ENCODE measurements at places on chromosomes 13 and 19.

DNA sequence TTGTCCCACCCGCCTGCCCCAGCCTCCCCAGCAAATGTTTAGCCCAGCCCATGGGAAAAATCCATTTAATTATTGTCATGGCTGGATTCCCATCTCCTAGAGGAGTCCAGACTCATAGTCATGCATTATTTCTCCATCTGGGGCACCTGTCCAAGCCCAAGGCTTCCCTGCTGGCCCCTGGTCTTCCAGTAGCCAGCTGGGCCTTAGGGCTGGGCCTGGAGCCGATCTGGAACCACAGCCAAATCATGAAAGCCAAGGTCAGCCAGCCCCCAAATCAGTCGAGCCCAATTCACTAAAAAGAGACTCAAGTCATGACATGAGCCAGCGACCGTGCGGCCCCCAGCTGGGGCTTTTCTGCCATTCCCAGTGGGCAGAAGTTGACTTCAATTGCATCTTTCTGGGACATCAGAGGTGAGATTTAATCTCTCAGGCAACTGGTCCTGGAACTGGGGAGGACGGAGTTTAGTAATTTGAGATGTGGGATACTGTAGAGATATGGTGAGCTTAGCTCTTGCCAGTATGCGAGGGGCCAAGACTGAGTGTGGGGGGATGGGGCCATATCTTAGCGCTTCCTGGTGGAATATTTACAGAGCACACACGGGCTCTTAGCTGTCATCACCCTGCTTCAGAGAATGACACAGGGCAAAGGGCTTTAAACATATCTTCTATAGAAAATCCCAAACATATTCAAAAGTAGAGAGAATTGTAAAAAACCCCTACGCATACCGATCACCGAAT is 9.4 kb upstream of the PGLYRP2 start:
- no peak for DNase-seq

DNA sequence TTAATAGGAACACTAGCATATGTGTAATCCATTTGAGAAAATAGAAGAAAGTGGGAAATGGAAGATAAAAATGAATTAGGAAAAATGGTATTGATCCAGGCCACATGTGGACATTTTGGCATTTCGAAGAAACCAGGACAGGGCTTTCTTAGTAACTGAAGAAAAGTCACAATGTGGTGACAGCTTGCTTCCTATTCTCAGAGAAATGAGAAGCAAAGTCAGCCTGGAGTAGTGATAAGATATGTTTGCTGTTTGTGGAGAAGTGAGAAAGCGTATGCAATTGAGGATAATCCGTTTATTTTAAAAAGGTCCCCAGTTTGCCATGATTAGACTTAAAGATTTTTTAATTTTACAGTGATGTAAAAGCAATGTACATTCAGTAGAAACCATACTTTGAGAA is 127.9 kb downstream of the SLITRK6 start:
- no peak for DNase-seq

GRCh38 chr19:29495901-29496441 is 29.8 kb upstream of the VSTM2B start:
- no peak for DNase-seq

DNA sequence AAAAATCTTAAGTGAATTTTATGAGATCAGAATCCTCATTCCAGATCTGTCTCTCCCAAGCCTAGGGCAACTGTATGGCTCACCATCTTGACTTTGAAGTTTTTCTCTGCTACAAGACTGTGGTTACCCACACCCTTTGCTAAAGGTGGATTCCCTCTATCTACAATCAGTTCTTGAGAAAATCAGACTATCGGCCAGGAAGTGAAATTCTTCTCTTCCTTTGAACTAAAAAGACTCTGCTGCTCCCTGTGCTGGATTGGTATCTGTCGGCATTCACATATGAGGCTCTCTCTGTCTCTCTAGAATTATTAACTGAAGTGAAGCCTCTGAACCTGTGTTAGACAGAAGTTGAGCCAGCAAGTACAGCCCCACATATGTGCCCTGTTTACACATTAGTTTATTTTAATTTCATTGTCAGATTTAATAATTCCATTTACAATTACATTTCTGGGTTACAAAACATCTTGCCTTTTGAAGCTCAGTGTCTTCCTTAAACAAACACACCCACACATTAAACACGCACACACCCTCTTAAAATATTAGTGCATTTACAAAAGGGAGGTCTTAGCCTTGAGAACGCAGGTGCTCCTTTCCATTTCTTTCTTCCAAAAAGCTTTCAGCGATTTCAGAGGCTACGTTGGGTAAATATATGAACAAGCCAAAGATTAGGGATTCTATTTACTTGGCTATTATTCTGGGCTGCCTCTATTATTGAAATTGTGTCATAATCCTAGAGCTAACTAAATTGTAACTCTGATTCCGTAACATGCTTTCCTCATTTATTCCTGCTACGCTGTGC is 145.7 kb downstream of the MIPEP start:
- DNase-seq = no peak

- no peak for DNase-seq
Observed at GRCh38 chr19:55289117-55289796, 5.5 kb downstream of the BRSK1 start.
